ENCODE measurements at places on chromosomes 16 and 17.

- no peak for DNase-seq
Observed at GRCh38 chr17:48961516-48962233, 6.7 kb downstream of the GIP start.

DNA sequence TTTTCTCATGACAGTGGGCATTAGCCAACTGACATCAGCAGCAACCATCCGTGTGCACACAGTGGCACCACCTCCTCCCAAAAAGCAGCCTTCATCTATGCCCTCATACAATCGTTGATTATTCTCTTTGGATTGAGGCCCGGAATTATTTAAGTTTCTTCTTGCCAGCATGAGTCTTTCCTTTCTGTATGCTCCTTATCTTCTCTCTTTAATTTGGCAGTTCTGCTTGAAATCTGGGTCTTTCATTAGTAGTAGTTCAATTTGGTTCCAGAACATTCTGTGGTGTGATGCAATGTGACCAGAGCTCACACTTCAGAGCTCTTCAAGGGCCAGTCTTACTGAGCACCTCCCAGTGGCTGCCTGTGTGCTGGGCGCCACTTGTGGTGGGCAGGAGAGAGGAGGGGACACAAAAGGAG is 52.2 kb upstream of the STH start:
- DNase-seq: no peak

DNA sequence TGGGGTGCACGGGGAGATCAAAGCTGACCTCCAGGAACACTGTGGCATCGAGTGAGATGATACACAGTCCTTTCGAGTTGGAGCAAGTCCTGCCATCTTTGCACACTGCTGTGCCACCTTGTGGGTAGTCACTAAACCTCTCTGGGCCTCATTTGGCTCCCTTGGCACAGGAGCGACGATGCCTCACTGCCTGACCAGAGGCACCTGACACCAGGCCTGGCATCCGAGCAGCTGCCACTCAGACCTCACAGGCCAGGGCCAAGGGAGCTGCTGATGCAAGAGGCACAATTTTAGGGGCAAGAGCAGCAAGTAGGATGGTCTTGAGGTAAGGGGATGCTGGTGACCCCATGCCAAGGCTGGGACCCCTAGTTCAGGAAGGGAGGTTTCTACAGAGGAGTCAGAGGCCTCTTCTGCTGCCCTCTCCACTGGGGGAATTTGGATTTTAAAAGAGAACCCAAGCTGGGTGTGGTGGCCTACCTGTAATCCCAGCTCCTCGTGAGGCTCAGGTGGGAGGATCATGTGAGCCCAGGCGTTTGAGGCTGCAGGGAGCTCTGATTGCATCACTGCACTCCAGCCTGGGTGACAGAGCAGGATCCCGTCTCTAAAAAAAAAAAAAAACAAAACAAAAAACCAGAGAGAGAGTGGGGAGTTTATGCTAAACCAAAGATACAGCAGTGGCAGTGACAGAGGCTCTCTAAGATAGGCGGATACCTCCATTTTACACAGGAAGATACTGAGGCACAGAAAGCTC is 6.7 kb upstream of the ADGRG1 start:
- DNase-seq: no peak

- no peak for DNase-seq
Observed at GRCh38 chr17:29245401-29245800, 1.3 kb upstream of the CRYBA1 start.

DNA sequence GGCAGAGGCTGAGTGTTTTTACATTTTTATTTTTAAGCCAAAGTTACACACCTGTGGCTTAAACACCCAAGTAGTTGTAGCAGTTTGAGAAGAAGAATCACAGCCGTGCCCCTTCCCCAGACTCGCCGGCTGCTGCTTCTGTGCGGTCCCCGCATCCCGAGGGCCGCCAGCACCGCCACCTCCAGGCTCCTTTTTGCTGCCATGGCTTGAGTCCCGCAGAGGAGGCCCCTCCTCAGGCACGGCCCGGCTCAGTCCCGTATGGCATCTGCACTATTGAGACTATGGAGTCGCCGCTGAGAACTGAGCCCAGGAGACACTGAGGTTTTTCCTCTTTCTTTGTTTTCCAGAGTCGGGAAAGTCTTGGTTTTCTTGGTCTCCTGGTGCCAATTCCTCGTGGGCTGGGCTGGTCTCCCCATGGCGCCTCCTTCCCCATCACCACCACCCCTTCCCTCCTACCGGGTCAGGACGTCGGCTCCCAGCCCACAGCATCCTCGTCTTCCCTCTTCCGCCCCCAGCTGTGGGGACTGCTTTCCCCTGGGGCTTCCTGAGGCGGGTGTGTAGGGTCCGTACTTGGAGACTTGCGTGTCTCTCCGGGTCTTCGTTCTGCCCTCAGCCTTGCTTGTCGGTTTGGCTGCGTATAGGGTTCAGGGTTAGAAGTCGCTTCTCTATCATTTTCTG is 32.6 kb upstream of the CDH15 start:
- DNase-seq: no peak

DNA sequence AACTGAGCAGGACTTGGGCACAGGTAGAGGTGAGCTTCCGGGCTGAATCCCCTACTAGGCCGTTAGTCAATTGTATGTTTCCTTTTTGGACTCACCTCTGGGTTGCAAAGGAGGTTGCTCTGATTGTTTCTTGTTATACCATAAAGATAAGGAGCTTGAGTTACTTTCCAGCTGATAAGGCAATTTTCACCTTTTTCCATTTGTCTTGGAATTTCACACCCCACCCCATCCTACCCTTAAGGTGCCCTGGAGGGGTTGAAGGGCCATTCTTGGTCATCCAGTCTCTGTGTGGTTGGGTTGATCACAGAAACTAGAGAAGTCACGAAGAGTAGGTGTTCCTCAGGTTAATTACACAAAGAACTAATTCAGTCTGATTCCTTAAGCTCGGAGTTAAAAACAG is 162.2 kb downstream of the CDH13 start:
- DNase-seq: no peak

- DNase-seq: no peak
Observed at GRCh38 chr17:74645010-74645409, 21.5 kb upstream of the CD300E start.

GRCh38 chr17:75750661-75751423 is 14.2 kb downstream of the GALK1 start:
- DNase-seq: no peak

DNA sequence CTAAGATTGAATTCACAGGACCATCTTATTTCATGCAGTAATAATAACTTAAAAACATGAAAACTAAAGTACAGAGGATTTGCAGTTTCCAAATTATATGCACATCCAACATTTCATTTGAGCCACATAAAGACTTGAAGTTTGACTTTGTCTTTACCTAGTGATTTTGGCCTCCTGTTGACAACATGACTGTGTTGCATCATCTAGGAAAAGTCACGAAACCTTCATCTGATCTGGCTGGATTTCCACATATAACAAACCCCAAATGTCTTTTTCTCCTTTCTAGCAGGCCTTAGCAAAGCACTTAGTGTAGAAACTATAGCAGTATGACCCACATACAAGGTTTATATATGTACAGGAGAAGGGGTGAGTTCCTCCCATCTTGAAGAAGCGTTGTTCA is 406.5 kb upstream of the CDH5 start:
- no peak for DNase-seq

GRCh38 chr16:35173295-35173694 is 1713.9 kb downstream of the TP53TG3F start:
- DNase-seq: no peak

DNA sequence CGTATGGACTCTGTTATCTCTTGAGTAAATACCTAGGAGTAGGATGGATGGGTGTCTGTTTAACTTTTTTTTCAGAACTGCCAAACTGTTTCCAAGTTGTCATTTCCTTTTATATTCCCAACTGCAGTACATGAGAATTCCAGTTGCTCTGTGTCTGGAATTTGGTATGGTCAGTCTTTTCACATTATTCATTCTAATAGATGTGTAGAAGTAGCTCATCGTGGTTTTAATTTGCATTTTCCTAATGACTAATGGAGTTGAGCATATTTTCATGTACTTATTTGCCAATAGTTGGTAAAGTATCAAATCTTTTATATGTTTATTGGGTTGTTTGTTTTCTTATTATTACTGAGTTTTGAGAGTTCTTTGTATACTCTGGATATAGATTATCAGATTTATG is 27.0 kb downstream of the MRTFB start:
- no peak for DNase-seq

DNA sequence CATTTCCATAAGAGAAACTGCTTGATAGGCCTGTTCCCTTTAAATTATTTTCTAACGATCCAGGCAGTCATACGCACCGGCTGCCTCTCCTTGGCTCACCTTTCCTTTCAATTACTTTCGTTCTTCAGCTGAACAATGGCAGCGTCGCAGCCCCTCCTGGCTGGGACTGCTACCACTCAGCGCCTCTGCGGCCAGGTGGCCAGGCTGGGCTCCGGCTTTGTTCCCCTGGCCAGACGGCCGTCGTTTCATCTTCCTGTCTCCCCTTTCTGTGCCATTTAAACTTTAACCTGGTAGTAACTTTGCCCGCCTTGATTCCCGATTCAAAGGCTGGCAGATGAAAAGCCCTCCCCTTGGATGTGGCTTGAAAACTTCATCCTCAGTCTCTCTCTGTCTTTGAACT is 79.0 kb downstream of the C16orf78 start:
- no peak for DNase-seq

DNA sequence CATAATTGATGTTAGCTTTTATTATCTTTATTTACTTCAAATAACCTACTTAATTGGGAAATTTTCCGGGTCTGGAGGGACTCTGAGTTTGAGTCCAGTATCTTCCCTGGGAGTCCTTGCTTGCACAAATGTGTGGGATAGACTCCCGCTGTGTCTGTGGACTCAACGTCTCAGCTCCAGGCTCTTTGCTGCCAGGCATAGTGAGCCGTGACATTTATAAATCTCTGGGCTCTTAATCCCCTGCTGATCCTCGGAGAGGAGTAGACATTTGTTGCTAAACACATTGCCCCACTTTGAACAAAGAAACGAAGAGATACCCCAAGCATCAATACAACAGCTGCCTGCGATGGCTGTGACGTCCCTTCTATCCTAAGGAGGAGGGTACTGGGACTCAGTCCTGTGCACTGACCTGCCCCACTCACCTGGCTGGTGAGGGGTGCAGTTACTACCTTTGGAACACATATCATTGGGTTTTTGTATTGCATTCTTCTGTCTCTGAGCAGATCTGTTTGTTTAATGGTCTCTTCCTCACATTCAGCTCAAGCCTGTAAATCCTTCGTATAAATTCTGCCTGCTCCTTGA is 316.9 kb downstream of the HAPSTR1 start:
- no peak for DNase-seq

- DNase-seq: no peak
Observed at GRCh38 chr16:69402439-69402838, 16.6 kb upstream of the TERF2 start.

DNA sequence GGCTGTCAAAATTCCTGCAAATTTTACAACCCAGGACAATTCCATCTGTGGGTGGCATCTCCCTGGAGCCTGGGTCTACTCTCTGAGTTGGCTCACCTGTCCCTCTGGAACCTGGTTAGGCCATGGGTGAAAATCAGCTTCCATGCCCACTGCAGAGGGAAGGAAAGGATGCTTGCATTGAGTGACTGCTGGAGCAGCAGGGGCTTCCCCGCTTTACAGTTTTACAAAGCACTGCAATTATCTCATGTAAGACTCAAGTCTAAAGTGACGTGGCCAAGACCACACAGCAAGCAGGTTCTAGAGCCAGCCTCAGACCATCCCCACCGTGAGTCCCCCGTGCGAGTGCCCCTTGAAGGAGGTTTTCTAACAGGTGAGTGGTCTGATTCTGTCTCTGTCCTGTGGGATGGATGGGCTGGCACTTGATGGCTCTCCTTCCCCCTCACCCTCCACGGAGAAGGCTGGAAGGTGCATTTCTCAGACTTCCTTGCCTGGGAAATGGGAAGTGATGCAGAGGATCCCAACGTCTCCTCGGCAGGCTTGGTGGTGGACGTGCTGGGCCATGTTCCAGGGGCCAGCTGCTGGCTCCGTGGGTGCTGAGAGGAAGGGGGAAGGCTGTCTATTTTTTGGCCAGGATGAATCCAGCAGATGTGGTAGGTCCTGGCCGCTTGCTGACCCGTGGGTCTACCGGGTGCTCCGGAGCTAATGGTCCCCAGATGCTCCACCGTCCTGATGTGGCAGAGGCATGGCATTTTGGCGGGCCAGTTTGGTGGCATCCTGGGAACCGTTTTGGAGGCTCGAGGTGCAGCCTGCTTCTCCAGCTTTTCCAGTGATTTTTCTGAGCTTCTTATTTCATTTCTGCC is 26.3 kb upstream of the CBX4 start:
- no peak for DNase-seq

GRCh38 chr16:67677712-67678111 is 11.1 kb downstream of the C16orf86 start:
- DNase-seq: no peak

DNA sequence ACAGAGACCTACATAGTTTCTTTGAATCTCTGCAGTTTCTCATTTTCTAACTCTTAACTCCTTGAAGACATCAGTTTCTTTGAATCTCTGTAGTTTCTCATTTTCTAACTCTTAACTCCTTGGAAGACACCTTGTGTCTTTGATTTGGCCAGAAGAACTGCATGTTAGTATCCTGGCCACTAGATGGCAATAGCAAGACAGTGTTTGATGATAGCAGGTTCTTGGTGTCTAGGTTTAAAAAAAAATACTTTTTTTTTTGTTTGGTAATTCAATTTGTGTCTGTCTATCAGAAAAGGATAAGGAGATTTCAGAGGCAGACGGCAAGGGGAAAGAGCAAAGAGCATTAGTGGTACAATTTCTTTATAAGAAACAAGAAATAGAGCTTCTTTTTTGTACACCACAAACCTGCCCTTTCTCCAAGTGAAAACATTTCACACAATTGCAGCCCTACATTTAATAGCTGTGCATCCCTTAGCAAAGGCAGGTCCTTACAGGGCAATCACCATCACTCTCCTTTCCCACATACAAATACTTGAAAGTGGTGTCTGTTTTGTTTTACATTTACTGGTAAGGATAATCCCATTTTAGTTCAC is 1324.9 kb upstream of the CDH8 start:
- no peak for DNase-seq

DNA sequence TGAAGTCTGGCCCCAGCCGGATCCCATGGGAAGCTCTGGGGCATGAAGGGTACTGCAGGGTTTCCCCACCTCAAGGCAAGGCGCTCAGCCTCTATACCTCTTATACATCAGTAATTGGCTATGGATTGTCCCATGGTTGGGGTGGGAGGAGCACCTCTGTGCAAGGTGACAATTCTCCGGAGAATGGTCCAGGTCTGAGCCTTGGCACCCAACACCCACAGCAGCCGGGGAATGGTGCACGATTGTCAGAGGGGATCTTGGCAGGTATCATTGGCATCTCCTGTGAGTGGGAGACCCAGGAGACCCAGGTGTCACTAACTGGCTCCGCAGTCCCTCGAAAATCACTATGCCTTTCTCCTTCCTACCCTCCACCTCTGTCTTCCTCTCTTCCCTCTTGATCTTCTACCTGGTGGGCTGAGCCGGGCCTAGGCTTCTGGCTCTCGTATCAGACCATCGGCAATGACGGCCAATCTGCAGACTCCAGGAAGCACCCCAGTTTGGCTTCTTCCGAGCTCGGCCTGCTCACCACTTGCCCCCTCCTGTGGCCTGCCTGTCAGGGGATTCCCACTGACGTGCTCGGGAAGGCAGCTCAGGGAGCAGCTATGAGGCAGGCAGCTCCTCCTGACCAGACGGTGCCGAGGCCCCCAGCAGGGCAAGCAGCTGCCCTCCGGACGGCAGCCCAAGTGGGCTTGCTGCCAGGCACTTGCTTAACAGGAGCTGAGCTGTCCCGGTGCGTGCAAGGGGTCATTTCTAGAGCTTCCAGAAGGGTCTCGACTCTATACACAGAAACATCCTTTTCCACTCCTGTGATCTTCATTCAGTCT is 10.0 kb upstream of the CALB2 start:
- DNase-seq: no peak

- DNase-seq: peak; percentile 81
Observed at GRCh38 chr16:49280105-49280741, 1.4 kb downstream of the CBLN1 start.

Measured in H1 (cell line).